ENCODE measurements at places on chromosomes 7 and 10. TPM values are rescaled to one million over a fixed set of nuclear protein-coding genes. Genes with fewer than 3 reads are reported as not detected.

Gene RPEL1
- total RNA-seq, result not detected

Gene PDE6C
- not detected for total RNA-seq

Gene CHCHD1
- total RNA-seq, result 1.3 TPM

Gene RALA
- 11.1 TPM for total RNA-seq

Gene SPDYE1
- total RNA-seq, result not detected

Gene C7orf57
- total RNA-seq, result not detected

Gene MET
- 4.9 TPM for total RNA-seq

Gene BAMBI
- total RNA-seq, result not detected

Gene LAMB1
- 176 TPM for total RNA-seq

Gene PRSS58
- not detected for total RNA-seq

Gene TEX36
- not detected for total RNA-seq

Gene RTKN2
- total RNA-seq, result 2.9 TPM

Gene CCL24
- 2.9 TPM for total RNA-seq

Gene PILRB
- 114 TPM for total RNA-seq

Gene KCNH2
- 10.1 TPM for total RNA-seq

Gene EIF3A
- 48.4 TPM for total RNA-seq
